ENCODE measurements at places on chromosomes 2 and 18.
A peak's percentile ranks its signal among the peaks of the same experiment; 100 is the strongest.

GRCh38 chr2:224958873-224959272 lies 83.4 kb downstream of the DOCK10 start:
- DNase-seq, result no peak

- DNase-seq, result peak; percentile 33
These were observed 91.1 kb downstream of the RBMS1 start for GRCh38 chr2:160402501-160402900.

DNA sequence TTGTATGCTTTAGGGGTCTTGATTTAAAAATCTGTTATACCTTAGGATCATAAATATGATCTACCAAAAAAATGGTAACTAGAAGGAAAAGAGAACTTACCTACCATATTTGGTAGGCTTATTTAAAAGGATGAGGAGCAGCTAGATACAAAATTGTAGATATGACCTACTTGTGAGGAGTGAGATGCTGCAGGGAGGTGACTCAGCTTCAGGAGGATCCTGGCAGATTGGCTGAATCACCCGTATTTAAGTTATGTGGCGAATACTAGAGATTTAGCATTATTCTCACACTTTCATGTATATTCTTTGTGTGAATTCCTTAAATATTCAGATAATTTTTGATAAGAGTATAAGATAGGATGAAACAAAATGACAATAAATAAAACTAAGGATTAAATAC lies 657.3 kb upstream of the LINC00305 start:
- no peak for DNase-seq

DNA sequence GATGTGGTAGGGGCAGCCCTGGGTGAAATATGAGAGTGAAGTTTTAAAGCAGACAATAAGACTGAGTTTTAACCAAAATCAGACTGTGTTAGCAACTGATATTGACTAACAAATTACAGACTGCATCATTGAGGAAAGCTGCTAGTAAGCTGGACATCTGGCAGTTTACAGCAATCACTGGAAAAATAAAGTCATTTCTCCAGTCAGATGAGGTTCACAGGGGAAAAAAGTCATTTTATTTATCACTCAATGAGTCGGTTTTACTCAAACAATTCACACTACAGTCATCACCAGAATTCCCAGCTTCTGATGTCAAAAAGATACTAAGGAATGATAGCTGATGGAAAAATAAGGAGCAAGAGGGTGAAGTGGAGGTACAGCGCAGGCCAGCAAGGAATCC lies 10.5 kb upstream of the TMEM177 start:
- DNase-seq, result no peak

GRCh38 chr2:109513749-109514588 lies 99.8 kb downstream of the SEPTIN10 start:
- no peak for DNase-seq

- no peak for DNase-seq
These were observed 834 bp upstream of the ARL4C start for GRCh38 chr2:234497594-234498235.

- DNase-seq, result no peak
These were observed 3.7 kb downstream of the SP140L start for GRCh38 chr2:230330725-230331124.

DNA sequence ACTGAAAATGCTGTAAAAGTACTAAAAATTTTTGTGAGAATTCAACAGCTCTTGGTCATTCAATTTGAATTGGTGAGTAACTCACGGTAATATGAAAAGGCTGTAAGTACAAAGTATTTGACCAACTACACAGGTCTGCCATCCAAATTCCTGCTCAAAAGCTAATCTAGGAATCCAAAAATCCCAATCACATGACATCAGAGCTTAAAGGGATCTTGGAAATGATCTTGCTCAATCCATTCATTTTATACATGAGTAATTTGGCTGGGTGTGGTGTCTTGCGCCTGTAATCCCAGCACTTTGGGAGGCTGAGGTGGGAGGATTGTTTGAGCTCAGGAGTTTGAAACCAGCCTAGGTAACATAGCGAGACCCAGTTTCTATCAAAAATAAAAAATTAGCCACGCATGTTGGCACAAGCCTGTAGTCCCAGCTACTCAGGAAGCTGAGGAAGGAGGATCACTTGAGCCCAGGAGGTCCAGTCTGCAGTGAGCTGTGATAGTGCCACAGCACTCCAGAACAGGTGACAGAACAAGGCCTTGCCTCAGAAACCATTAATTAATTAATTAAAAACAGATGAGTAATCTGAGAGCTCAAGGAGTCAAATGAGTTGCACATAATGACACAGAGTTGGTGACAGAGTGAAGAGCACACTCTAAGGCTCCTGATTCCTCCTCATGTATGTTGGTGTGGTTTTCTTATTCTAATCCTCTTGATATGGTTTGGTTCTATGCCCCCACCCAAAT lies 19.8 kb downstream of the SPIRE1 start:
- no peak for DNase-seq

GRCh38 chr18:46031741-46032140 lies 40.3 kb downstream of the PSTPIP2 start:
- no peak for DNase-seq

DNA sequence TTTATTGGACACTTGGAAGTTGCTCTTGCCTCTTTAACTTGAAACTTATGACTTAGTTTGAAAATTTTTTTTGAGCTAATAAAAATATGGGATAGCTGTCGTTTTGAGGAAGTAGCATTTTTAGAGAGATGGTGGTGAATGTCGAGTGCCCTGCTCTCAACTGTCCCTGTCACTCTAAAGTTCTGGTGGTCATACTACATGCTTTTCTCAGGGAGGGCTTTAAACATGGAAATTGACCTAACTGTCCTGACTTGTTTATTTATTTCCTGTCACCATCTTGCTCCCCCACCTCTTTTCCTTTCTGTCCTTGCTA lies 16.0 kb downstream of the CEP192 start:
- peak; percentile 31 for DNase-seq

DNA sequence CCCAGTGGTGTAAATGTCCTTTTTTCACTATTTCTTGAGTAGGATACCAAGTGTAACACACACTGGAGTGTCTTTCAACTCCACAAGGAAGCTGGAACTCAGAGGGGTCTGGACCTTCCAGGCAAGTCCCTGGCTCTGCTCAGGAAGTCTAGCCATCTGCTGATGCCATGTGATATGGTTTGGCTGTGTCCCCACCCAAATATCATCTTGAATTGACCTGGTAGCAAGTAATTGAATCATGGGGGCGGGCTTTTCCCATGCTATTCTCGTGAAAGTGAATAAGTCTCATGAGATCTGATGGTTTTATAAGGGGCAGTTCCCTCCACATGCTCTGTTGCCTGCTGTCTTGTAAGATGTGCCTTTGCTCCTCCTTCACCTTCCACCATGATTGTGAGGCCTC lies 99.4 kb upstream of the CDC42EP3 start:
- DNase-seq, result no peak

GRCh38 chr2:108423502-108424251 lies 25.3 kb upstream of the GCC2 start:
- DNase-seq, result no peak

DNA sequence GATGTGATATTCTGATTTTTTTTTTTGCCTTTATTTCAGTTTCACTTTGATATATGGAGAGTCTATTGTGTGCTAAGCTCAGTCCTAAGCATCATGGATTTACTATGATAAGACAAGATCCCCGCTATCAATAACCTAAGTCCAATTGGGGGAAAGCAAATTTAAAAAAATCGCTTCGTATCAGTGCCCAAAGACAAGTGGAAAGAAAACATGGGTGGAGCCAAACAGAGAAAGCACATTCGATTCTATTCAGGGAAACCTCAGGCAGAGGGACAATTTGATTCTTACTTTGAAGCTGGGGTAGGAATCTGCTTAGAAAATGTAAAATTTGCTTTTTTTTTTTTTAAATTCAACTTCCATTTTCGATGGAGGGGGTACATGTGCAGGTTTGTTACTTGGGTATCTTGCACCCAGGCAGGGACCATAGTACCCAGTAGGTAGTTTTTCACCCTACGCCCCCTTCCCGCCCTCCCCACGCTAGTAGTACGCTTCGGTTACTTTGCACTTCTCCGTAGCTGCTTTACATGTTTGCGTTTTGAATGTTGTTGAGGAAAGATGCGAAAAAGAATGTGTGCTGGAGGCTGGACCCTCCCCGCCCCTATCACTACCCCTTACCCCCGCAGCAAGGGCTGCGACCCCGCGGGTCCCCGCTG lies 12.4 kb downstream of the KIF5C start:
- no peak for DNase-seq

- DNase-seq, result no peak
These were observed 103.0 kb downstream of the ANKRD44 start for GRCh38 chr2:197207598-197207997.

GRCh38 chr2:56357655-56358295 lies 174.0 kb downstream of the CCDC85A start:
- DNase-seq, result no peak

DNA sequence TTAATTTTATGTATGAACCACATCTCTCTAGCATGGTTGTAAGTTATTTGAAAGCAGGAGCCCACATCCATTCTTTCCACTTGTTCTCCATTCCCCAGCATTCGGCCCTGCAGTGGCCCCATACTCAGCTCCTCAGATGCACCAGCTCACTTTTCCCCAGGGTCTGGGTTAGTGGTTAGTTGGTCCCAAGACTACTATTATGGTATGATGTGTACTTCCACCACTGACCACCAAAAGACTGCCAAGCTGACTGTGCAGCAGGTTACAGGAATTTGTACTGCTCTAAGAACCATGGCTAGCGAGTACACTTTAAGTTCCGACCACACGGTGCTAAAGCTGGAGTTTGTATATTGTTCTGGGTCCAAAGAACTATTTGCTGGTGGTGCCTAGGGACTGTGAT lies 413.6 kb upstream of the TCF4 start:
- no peak for DNase-seq

DNA sequence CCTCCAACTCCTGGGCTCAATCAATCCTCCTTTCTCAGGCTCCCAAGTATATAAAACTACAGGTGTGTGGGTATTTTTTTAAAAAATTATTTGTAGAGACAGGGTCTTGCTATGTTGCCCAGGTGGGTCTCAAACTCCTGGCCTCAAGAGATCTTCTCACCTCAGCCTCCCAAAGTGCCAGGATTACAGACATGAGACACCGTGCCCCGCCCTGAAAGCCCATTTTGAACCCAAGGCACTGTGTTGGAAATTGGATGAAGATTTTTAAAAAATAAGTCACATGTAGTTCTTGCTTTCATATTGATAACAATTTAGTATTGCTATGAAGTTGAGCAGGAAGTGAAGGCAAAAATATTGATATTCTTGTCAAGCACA lies 472.5 kb upstream of the TNP1 start:
- DNase-seq, result no peak

DNA sequence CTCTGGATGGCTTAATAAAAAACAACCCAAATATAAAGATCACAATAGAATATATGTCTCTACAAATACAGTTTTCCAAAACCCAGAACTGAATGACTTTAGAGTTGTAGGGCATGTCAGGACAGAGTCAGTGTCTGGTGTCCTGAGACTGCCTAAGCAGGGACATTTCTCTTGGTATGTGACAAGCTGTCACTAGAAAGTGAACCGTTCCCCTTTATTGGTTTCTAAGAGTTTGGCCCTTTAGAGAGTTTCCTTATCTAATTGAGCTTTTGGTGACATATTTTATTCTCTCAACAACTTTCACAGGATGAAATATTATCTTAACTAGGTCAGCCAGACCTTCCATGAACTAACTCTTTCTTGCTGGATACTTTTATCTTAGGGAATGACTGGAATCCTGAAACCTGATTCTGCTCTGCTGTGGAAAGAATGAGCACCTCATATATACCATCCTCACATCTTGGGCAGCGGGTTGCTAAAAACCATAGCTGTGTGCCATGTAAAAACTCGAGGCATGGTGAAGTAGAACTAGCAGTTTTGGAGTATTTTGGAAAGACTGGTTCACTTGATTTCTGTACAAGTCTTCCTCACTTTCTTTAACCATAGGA lies 54.8 kb downstream of the CAVIN2 start:
- no peak for DNase-seq

DNA sequence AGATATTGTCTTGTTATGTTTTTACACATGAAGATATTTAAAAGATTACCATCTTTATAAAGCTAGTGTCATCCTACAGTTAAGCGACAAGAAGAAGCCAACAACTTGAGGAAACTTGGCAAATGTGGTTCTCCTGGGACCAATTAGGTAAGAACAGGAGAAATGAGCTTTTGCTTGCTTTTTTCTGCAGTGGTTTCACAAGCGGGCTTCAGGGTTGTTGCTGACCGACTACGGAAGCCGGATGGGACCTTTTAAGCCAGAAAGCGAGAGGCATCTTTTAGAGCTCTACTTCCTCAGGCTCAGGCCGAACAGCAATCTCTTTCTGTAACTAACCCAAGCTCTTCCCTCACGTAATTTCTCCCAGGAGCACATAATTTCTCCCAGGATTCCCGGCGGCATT lies 256.5 kb downstream of the CNTNAP5 start:
- DNase-seq, result no peak

DNA sequence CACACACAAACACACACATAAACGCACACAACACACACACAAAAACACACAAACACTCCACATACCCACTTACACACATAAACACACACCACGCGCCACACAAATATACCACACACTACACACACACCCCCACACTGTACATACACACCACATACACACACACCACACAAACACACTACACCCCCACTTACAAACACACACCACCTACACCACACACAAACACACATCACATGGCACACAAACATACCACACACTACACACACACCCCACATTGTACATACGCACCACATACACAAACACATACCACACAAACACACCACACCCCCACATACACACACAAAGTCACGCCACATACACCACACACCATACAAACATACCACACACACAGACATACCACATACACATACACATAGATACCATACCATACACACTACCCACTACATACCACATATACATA lies 59.9 kb downstream of the TWIST2 start:
- DNase-seq, result no peak

- DNase-seq, result no peak
These were observed 17.6 kb upstream of the GRP start for GRCh38 chr18:59202258-59202820.

- no peak for DNase-seq
These were observed 5.7 kb downstream of the CEP68 start for GRCh38 chr2:65061910-65062339.

DNA sequence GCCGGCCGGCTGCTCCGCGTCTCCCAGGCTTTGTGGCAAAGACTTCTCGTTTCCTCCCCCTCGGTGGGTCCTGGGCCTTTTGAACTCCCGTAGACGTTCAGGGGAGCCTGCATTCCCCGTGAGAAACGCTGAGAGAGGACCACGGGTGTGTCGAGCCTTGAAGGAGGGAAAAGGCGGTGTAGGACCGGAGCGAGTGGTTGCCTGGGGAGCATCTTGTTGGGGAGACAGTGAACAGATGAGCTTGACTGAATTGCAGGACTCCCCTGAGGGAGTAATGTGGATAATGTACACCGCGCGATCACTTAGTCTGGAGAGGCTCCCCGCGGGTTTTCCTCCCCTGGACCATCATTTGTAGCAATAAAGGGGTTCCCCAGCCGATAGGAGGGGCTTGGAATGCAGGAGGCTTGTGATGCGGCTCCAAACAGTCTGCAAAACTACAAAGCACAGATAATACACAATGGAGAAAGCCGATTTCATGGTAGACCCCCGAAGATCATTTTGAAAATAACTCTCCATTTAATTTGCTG lies 769 bp downstream of the ALMS1 start:
- no peak for DNase-seq

Data from GF-D8 (cell line).